ENCODE measurements at places on chromosomes 16 and 17. TPM values are rescaled to one million over a fixed set of nuclear protein-coding genes. Genes with fewer than 3 reads are reported as not detected.
A peak's percentile ranks its signal among the peaks of the same experiment; 100 is the strongest.

Gene LRRC46
- total RNA-seq, result not detected

Gene GLTPD2
- total RNA-seq, result not detected

Gene KRTAP2-1
- not detected for total RNA-seq

Gene RHBDF1
- 26.7 TPM for total RNA-seq

Gene FGF11
- not detected for total RNA-seq

Gene METRN
- total RNA-seq, result 56.5 TPM

Gene CLDN9
- 0.17 TPM for total RNA-seq

Gene PCTP
- 11.3 TPM for total RNA-seq

Gene CIBAR2
- not detected for total RNA-seq

Gene ARHGAP27
- total RNA-seq, result 15.0 TPM

Gene ARHGDIG
- 4.8 TPM for total RNA-seq

DNA sequence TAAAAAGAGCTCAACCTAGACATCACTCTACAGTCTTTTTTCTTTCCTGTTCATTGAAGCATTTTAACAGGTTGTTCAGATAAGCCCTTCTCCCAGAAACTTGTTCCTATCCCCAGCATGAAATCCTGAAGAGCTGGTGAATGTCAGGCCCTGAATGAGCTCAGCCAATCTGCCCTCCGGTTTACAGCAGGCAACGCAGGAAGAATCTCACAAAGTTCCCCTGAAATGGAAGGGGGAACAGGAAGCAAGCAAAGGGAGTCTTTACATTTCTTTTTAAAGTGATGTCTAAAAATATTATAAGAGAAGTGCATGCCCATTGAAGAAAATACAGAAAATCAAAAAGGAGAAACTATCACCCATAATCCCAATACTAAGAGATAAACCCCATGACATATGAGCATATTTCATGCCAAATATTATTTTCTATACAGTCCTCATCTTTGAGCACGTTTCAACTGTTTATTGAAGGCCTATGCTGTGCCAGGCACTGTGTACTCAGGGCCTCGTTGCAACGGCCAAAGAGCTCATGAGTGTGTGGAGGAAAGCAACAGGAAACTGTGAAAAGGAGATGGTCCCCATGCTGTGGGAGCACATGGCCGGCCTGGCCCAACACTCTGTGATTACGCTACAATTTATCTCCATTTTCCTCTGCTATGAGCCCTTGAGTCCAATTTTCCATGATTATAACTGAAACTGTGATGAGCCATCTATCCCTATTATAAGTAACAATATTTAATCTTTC is 5.7 kb downstream of the TK2 start:
- no peak for DNase-seq

GRCh38 chr16:30535106-30535776 is 583 bp upstream of the ZNF747 start:
- DNase-seq, result no peak

GRCh38 chr17:2940352-2940751 is 123.1 kb downstream of the OR1D5 start:
- DNase-seq, result no peak

- no peak for DNase-seq
Observed at GRCh38 chr17:73634629-73635028, 9.6 kb downstream of the SDK2 start.

GRCh38 chr17:73267648-73268537 is 6.2 kb upstream of the CPSF4L start:
- DNase-seq, result no peak

DNA sequence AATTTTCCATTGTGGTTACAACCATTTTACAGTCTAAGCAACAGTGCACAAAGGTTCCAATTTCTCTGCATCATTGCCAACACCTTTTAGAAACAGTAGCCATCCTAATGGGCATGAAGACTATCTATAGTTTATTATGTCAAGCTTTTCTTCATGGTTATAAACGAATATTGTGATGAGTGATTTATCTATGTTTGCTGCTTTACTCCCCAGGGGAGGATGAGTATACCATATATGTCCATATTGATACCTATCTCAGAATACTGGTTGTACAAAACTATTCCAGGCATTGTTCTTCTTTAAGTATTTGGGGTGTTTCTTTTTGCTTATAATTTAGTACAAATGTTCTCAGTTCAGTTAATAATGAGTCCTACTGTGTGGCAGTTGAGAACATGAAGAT is 98.3 kb downstream of the PRKCA start:
- no peak for DNase-seq

DNA sequence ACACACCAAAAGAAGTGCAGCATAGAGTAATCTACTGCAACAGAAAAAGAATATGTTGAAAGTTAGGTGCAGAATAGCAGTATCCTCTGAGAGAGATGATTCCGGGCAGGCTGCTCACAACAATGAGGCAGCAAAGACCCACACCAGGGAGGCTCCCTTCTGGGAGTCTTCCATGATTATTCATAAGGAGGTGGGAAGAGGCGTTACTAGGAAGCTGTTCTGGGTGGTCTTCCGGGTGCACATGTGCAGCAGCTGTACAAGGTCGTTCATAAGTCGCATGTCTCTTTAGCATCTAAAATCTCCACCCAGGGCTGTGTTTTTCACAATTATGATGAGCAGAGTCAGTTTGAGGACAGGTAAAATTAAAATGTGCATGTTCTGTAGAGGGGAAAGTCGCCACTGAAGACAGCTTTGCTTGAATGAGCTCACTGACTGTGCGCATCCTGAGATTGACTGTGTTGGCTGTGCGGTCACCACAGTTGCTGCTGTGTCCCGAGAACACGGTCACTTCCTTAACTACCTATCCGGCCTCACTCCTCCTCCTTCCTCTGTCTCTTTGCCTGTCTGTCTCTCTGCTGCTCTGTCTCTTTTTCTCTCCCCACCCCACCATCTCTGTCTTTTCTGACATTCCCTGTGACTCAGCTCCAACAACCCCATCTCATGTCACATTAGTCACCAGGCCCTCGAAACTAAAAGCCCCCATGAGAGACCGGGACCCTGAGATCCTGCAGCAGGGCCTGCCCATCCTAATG is 125.5 kb upstream of the HSBP1 start:
- no peak for DNase-seq

DNA sequence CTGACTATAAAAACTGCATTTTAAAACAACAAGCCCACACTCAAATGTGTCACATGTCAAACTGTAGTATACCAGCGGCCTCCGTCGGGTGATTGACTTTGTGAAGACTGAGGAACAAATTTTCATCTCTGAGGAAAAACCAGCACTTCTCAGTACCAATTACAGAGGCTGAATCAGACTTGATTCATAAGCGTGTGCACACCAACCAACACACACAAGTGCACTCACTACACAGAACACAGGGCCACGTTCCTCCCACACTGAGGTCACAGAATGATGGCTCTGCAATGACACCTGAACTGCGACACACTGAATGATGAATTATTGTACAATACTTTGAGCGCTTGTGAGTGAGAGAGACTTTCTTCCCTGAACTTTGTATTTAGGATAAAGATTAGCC is 29.6 kb downstream of the XPO6 start:
- DNase-seq, result no peak

DNA sequence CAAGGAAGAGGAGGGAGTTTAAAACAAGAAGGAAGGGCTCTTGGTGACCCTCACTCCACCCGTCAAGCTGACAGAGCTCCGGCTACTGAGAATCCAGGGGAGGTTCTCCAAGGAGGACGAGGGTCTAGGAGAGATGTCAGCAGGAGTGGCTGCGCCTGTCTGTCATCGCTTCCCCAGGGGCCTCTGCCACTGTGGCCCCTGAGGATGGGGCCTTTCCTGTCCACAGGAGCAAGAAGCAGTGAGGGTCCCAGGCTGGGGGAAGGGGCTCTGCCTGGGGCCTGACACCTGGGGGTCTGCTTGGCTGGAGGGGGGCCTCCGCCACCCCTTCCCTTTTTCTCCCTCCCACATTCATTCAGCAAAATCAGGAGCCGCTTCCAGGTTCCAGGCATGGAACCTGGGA is 66.5 kb upstream of the TNRC6C start:
- DNase-seq, result no peak

- no peak for DNase-seq
Observed at GRCh38 chr16:22813223-22813947, 577 bp upstream of the HS3ST2 start.

GRCh38 chr17:31802502-31802901 is 56.5 kb downstream of the COPRS start:
- DNase-seq, result no peak

- no peak for DNase-seq
Observed at GRCh38 chr16:11593581-11593980, 6.9 kb upstream of the LITAF start.

GRCh38 chr17:38867179-38867967 is 2.5 kb upstream of the LASP1 start:
- DNase-seq, result no peak

GRCh38 chr16:79134300-79134699 is 466.2 kb downstream of the MAF start:
- no peak for DNase-seq

- DNase-seq, result peak; percentile 96
Observed at GRCh38 chr17:75036643-75037268, 10.0 kb downstream of the ATP5PD start.

GRCh38 chr17:3964203-3965117 is at the start of gene ATP2A3:
Gene ATP2A3, minus strand, starts transcription at chr17:3964437. Its CDS starts 146 bp downstream, at chr17:3964291.
- DNase-seq, result no peak

DNA sequence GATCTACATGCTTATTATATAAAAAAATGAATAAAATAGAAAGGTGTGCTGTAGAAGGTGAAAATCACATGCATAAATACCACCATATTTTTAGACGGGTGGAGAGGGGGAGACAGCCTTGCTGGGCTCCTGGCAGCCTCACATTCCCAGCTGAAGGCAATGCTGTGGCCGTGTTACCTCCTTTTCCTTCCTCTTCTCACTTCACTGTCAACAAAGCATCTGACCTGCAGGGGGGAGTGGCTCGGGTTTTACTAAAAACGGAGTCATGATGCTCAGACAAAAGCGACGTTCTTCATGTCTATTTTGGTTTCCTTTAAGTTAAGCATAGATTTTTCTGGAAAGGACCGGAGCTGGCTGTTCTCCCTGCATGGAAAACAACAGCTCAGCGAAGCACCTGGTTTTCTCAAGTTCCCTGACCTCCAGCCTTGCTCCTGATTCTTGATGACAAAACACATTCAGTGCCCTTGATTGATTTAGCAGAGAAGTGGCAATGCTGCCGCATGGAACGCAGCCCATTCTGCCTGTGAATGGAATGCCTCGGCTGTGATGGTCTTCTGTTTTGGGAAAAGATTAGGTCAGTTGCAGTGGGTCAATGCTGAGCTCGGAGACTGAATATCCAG is 5.5 kb upstream of the RPTOR start:
- no peak for DNase-seq

DNA sequence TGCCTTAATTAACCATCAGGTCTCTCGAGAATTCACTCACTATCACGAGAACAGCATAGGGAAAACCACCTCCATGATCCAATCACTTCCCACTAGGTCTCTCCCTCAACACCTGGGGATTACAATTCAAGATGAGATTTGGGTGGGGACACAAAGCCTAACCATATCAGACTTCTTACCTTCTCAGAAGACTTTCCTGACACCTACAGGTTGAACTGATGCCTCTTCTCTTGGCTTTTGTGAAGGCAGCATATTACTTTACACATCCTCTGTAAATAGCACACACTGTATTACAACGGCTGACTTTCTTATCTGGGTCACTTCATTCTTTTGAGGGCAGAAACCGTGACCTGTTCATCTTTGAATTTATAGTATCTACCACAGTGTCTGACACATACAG is 23.6 kb downstream of the BMERB1 start:
- DNase-seq, result no peak

- DNase-seq, result no peak
Observed at GRCh38 chr17:1752425-1753262, 9.2 kb upstream of the SERPINF1 start.

DNA sequence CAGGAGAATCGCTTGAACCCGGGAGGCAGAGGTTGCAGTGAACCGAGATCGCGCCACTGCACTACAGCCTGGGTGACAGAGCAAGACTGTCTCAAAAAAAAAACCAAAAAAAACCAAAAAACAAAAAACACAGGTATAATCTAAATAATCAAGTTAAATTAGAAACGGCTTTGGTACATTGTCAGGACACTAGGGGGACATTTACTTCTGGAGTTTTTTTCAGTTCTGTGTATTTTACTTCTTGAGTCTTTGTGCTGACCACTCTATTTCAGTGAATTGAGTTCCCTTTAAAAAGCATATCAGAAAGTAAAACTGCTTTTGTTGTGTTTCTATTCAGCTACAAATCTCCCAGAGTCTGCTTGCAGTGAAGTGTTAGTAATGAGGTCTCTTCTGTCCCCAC is 36.3 kb downstream of the DHRS7B start:
- no peak for DNase-seq

DNA sequence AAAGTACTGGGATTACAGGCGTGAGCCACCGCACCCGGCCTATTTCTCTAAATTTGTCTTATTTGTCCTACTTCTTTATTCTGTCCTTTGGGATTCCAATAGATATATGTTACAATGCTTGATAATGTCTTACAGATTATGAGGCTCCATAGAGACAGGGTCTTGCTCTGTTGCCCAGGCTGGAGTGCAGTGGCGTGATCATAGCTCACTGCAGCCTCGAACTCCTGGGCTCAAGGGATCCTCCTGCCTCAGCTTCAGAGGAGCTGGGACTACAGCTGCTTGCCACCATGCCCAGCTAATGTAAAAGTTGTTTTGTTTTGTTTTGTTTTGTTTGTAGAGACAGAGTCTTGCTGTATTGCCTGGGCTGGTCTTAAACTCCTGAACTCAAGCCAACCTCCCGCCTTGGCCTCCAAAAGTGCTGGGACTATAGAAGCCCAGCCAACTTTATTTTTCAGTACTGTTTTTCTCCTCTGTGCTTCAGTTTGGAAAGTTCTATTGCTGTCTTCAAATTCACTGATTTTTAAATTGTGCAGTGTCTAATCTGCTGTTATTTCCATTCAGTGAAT is 10.3 kb downstream of the ANKRD13B start:
- DNase-seq, result no peak

GRCh38 chr16:5205361-5206040 is 107.9 kb upstream of the EEF2KMT start:
- no peak for DNase-seq

DNA sequence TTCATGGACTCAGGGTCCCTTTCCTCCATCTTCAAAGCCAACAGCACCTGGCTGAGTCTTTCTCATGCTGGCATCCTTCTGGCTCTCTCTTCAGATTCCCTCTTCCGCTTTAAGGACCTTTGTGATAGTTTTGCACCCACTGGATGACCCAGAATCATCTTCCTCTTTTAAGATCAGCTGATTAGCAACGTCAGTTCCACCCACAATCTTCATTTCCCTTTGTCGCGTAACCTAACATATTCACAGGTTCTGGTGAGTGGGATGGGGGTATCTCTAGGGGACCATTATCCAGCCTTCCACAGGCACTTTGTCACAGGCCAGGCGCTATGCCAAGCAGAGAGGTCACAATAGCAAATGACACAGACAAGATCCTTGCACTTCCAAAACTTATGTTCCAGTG is 593.8 kb downstream of the MAF start:
- no peak for DNase-seq

- DNase-seq, result no peak
Observed at GRCh38 chr17:39568702-39569101, 39.0 kb downstream of the NEUROD2 start.

DNA sequence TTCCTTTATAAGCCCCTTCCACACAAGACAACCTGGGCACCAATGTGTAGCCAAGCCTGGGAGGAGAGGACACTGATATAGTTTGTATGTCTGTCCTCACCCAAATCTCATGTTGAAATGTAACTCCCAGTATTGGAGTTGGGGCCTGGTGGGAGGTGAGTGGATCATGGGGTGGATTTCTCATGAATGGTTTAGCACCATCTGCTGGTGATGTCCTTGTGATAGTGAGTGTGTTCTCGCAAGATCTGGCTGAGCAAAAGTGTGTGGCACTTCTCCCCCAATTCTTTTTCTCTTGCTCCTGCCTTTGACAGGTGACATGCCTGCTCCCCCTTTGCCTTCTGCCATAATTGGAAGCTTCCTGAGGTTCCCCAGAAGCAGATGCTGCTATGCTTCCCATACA is 135.8 kb downstream of the USP31 start:
- DNase-seq, result no peak
